ENCODE measurements at places on chromosomes 12 and 14.

DNA sequence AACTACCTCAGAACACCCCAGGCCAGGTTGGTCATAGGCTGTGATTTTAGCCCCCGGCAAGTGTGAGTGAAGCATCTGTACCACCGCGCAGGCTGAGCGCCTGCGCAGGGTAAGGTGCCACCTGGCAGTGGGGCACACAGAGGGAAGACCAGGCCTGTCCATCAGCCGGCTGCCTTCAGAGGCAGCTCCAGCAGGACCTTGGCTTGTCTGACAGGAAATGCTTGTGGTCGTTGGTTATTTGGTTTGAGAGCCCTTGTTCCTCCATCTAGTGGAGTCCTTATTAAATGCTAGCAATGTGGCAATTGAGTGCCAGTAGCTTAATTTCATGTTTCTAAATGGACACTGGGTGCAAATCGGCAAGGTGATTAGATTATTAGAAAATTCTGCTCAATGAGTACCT, 27.5 kb downstream of the SLC25A29 start:
- DNase-seq, result no peak

GRCh38 chr12:11879306-11879705, 191.4 kb upstream of the BCL2L14 start:
- DNase-seq, result no peak

- no peak for DNase-seq
Observed at GRCh38 chr12:24697769-24698168, 251.1 kb downstream of the BCAT1 start.

DNA sequence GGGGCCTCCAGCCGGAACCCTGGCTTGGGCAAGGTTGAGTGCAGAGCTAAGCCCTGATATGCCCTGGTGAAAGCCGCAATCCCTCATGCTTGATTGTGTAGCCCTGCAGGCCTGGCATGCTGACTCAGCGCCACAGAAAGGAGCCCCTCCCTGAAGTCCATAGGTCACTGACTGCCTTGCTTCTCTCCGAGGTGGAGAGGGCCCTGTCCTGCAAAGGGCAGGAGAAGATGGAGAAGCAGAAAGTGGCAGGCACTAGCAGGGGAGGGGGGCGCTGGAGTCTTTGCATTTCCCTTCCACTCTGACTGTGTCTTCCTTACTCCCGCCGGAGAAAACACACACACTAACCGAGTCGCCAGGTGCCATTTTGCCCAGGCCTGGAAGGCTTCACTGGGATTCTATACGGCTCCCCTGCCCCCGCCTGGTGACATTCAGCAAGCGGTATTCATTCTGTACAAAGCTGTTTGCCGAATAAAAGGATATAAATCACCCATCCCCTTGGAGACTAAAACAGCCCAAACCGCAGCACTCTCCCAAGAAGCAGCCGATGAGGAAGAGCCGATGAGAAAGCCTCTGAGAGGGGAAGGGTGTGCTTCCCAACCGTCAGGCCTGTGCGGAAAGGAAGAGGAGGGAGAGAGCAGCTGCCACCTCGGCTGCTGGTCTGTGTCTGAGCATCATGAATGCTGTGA, 69.8 kb downstream of the SLC6A12 start:
- DNase-seq, result no peak

DNA sequence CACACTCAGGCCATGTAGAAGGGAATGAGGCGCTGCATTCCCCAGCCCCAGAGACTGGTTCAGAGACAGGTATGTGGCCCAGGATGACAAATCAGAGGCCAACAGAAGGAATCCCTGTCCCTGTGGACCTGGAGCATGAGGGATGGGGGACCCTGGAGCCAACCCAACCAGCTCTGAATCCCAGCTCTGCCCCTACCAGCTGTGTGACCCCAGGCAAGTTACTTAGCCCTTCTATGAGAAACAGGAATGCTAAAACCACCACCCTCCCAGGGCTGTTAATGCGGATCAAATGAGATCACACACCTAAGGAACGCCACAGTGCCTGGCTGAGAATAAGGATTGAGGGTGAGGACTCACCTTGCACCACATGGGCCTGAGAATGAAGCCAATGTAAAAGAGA, 15.6 kb downstream of the ITPK1 start:
- DNase-seq, result no peak

GRCh38 chr12:90017316-90017715, 308.7 kb upstream of the ATP2B1 start:
- no peak for DNase-seq

DNA sequence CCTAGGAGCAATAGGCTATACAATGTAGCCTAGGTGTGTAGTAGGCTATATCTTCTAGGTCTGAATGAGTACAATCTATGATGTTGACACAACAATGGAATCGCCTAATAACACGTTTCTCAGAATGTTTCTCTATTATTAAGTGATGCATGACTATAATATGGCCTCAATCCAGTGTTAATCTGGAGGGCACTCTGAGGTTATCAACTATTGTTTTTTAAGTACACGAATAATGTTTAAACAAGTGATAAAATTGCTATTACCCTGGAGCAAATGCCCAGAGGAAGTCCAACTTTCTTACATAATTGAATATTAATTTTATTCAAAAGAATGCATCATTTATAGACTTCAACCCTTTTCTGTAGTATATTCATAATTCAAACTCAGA, 16.4 kb upstream of the CNIH1 start:
- DNase-seq, result no peak

DNA sequence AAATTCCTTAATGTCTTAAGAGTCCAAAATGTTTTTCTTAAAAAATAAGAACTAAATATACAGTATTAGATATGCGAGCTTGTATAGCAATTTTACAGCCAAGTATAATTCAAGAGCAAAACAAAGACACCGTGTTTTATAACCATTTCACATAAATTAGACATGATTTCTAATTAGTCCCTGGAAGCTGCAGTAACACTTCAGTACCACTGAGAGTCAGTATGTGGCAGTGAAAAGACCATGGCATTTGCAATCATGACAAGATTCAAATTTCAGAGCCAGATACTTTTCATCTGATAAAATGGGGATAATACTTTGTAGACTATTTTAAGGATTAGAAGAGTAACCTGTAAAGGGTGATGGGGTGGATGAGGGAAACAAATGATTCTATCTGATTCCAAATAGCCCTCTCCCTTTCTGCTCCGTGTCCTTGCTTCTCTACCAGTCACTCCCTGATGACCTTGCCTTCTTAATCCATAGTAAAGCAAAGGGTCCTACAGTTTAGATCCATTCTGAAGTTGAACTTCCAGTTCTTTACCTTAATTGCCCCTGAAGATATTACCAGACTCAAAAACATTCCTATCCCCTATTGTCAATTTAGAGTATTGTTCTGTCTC, 145.4 kb upstream of the ABCD2 start:
- DNase-seq, result no peak

GRCh38 chr12:52268212-52268611, 6.2 kb upstream of the KRT86 start:
- no peak for DNase-seq

- DNase-seq, result no peak
Observed at GRCh38 chr14:59328454-59328853, 136.7 kb downstream of the GPR135 start.

DNA sequence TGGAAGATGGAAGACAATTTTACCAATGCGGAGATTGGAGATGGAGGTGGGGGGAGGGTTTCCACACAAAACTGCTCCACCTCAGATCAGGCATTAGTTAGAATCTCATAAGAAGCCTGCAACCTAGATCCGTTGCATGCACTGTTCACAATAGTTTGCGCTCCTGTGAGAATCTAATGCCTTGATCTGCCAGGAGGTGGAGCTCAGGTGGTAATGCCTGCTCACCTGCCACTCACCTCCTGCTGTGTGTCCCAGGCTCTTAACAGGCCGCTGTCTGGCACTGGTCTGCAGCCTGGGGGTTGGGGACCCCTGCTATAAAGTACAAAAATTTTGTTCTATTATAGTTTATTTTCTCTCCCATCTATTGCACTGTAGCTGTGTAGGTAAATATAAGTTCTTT, 84.9 kb upstream of the FOXG1 start:
- DNase-seq, result no peak

GRCh38 chr12:64412459-64412858, 8.3 kb downstream of the XPOT start:
- DNase-seq, result no peak

DNA sequence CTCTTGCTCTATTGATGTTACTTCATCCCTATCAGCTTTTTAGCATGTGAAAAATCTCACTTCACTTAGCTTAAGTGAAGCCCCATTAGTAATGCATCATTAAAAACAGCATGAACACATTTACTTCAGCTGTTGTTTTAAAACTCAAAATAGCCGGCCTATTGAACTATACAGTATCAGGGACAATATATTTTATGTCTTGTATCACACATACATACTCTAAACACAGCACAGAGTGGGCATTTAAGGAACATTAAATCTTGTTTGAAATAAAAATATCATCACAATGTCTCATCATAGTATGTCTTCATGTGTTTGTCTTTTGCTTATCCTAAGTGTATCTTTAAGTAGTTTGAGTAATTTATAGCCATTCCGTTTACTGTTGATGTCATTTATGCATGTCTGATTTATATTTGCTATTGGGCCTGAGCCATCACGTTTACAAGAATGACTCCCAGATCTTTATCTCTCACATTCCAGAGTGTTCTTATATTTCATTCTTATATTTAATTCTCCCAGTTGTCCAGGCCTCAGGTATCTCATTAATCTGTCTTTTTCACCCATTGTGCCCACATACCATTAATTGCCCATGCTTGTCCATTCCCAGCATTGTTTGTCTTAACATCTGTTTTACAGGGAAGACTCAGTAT, 57.5 kb downstream of the ARHGAP5 start:
- no peak for DNase-seq

GRCh38 chr14:90521084-90521929, 124.5 kb downstream of the CALM1 start:
- DNase-seq, result no peak

GRCh38 chr12:66144791-66145754, 14.5 kb upstream of the LLPH start:
- DNase-seq, result no peak

DNA sequence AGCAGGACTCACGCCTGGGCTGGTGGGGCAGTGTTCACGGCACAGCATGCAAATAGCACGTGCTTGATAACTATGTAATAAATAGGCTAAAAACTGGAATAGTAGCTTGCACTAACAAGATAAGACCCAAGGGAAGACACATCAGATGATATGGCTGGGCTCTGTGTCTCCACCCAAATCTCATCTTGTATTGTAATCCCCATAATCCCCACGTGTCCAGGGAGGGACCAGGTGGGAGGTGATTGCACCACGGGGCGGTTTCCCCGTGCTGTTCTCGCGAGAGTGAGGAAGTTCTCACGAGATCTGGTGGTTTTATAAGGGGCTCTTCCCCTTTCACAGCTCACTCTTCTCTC, 46.9 kb downstream of the RIMBP2 start:
- no peak for DNase-seq

- no peak for DNase-seq
Observed at GRCh38 chr12:50132505-50133135, 20.6 kb downstream of the COX14 start.

- no peak for DNase-seq
Observed at GRCh38 chr12:80814453-80814852, 97.7 kb downstream of the MYF5 start.

- DNase-seq, result no peak
Observed at GRCh38 chr14:32494609-32495434, 165.7 kb downstream of the AKAP6 start.

DNA sequence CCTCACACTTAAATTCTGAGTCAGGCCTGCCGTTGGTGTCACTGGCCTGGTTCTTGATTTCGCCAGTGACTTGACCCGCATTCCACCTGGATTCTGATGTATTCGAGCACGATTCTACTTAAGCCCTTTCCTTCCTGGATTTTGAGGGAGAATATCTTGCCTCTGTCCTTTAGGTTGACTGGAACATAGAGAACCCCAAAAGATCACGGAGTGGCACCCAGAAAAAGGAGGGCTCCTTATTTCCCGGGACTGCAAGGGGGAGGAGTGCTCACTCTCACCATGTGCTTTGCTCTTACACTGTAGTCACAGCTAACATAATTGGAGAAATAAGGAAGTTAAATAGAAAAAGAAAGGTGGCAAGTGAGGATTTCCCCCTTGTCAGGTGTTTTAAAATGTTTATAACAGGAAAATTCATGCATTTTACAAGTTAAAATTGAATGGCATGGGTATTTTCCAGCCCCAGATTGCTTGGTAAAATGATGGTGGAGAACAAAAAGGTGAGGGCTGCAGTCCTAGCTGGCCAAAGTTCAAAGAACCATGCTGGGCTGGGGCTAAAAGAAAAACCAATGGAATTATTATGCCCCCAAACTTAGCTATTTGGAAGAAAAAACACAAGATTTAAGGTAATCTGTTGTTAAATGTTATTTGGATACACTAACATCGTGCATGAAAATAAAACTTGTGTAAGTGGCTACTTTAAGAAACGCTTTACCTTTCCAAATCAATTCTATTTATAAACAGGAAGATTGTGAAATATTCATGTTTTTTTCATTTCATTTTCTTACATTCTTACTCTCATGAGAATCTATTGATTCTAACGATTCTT, 8.9 kb downstream of the FOXA1 start:
- no peak for DNase-seq

DNA sequence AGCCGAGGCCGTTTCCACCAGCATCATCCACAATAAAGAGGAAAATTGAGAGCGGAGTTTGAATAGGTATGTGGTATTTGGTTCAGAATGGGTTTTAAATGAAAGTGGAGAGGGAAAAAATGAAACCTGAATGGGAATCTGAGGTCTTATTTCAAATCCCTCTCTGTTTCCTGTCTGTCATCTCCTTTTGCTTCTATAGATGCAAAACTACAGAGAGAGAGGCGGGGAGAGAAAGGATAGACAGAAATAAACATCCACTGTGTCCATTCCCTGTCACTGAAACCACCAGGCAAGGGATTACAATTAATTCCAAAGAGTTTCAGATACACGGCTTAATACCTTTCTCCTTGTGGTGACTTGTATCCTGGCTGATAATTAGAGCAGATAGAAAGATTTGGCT, 102.3 kb downstream of the DAD1 start:
- DNase-seq, result no peak

DNA sequence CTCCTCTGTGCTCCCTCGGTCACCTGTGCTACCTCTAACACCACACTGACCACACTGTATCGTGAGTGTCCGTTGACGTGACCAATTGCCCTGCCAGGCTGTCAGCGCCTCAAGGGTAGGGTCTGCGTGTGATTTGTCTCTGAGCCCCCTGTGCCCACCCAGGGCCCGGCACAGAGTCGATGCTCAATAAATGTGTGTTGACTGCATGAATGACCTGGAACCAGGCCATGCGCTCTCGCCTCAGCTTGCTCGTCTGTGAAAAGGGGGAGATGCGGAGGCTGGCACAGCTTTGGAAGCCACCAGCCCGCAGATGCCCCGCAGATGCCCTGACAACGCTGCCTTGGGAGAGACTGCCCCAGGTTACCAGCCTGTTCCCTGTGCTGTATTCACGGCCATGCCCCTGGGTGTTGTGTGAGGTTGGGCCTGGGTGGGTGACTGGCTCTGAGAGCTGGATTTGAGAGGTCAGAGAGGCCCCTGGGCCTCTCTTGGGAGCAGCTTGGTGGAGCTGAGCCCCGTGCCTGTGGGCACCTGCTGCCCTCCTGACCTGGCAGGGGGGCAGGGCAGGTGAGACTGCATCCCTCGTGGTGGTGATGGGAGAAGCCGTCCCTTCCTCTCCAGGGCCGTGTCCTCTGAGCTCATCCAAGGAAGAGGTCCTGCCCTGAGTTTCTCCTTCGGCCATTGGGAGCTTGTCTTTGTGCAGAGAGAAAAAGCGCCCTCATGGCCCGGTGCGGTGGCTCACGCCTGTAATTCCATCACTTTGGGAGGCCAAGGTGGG, 43.2 kb downstream of the CYP46A1 start:
- no peak for DNase-seq

- DNase-seq, result peak; percentile 25
Observed at GRCh38 chr14:91509083-91509877, 830 bp downstream of the PPP4R3A start.

All from activated CD8-positive, alpha-beta memory T cell treated with anti-CD3 and anti-CD28 coated beads for 48 hours (primary cell).